ENCODE measurements at places on chromosomes 4 and X.
A peak's percentile ranks its signal among the peaks of the same experiment; 100 is the strongest.

- DNase-seq = peak; percentile 88
Observed at GRCh38 chr4:71338846-71339593, at the start of gene SLC4A4. Gene SLC4A4 (plus strand): TSS chr4:71339020.

DNA sequence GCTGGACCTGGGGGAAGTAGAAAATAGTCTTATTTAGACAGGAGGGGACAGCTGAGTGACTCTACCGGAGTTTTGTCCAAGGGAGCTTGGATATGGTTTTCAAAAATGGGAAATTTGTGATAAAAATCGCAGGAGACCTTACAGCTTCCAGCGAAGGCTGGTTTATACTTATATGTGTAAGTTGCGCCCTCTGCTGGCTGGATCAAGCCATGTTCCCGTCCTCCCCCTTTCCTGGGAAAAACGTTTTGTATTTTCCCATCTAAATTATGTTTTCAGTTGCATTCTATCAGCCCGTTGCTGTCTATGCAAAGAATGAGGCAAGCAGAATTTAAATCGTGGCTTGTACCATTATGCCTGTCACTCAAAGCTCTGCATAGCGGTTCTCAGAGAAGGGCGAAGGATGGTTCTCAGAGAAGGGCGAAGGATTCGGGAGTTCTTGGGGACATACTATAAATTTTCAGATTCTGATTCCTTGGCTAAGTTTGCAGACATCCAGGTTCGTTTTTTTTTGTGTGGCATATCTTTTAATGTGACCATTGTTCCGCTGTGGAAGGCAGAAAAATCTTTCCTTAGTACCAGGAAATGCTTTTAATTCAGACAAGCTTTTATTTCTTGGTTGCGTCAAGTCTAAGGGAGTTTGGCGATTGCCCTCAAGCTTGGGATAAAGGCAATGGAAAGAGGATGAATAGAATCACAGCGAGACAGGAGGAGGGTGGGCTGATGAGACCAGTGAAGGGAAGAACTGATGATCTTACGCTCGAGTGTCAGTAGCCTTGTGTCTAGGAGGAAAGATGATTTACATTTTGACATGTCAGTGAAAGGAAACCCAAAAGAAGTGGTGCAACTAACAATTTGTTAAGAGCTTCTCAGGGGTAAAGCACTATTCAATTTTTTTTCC is 128.5 kb upstream of the ARX start:
- DNase-seq = peak; percentile 50

- DNase-seq = no peak
Observed at GRCh38 chr4:7324651-7325121, 110.0 kb downstream of the PSAPL1 start.

- no peak for DNase-seq
Observed at GRCh38 chr4:173269280-173269679, 64.9 kb downstream of the HMGB2 start.

DNA sequence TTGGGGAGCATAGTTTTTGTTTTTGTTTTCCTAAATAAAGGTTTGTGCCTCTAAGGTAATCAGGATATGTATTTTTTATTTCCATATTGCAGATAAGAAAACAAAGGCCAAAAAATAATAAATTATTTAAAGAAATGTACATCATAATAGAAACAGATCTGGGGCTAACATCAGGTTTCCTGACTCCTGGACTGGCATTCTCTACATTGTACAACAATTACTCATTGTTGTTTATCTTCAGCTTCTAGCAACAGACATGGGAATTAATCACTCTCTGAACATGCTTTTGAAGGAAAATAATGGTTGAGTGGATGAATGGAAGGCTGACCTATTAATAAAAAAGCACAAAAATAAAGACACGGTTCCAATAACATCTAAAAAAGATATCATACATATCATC is 146.2 kb downstream of the KCNIP4 start:
- peak; percentile 84 for DNase-seq

- DNase-seq = no peak
Observed at GRCh38 chr4:41939016-41939626, 3.9 kb downstream of the TMEM33 start.

- no peak for DNase-seq
Observed at GRCh38 chr4:27018076-27018475, 157.4 kb downstream of the STIM2 start.

GRCh38 chrX:64580035-64580434 is 184.8 kb upstream of the MTMR8 start:
- DNase-seq = no peak

GRCh38 chr4:16019649-16020048 is 56.7 kb upstream of the FGFBP2 start:
- peak; percentile 16 for DNase-seq

DNA sequence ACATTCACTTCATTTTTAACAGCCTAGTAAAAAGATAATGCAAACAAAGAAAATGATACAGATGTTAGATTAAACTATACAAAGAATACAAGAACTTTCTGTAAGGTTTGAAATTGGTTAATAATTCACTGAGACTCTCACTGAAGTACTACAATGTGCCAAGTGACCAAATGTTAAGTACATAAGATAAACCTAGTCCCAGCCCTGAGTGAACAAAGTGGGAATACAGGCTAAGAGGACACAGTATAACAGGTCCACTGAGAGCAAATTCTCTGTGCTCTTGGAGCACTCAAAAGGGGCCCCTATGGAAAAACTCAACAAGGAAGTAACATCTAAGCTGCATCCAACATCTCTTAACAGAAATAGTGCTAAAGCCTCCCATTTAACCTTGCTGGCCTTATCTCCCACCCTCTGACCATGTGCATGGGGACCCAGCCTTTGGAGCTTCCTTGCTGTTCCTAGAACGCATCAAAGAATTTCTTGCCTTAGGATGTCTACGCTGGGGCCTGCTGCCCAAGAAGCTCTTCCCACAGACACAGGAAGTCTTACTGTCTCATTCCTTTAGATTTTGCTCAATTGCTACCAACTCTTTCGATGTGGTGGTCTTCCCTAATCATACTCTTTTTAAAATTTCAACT is 113.4 kb downstream of the ZAR1 start:
- peak; percentile 1 for DNase-seq

GRCh38 chr4:73341454-73341853 is 62.6 kb upstream of the ALB start:
- peak; percentile 62 for DNase-seq

DNA sequence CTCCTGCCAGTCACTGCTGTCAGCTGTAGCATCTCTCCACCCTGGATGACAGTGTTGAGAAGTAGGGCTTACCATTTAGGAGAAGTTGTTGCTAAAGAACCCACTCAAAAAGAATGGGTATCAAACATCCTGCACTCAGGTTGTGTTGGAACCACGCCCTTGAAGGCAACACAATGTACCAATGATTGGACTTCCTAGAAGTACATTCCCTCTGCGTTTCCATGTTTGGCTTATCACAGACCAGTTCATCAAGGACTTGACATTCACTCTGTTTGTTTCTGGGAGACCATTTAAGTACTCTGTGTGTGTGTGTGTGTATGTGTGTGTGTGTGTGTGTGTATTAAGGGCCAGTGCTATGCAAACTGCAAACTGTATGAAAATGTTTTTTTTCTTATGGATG is 200.6 kb upstream of the GATB start:
- no peak for DNase-seq

DNA sequence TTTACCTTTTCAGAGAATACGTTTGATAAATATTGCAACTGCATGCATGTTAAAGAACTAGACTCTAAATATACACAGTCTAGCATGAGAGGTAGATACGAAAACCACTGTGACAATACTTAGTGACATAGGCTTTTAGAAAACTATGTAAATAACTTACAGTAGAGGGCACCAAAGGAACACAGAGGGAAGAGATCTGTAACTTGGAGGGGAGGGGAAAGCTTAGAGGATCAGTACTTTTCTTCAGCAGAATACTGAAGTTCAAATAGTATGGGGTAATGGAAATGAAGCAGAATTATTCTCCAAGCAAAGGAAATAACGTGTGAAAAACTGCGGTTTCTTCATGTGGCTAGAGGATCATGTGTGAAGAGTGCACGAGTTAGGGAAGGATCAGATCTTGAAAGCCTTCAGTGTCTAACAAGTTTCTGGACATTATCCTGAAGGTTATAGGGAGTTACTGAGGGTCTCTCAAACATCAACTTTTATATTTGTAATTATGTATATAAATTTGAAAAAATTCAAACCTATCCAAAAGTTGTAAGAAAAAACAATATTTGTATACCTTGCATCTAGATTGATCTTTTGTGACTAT is 264.3 kb downstream of the NPFFR2 start:
- DNase-seq = peak; percentile 65

DNA sequence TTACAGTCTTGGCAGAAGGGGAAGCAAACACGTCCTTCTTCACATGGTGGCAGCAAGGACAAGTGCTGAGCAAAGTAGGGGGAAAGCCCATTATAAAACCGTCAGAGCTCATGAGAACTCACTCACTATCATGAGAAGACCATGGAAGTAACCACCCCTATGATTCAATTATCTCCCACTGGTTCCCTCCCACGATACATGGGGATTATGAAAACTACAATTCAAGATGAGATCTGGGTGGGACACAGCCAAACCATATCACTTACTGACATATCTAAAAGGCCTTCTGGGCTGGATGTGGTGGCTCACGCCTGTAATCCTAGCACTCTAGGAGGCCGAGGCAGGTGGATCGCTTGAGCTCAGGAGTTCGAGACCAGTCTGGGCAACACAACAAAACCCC is 117.1 kb upstream of the USP9X start:
- no peak for DNase-seq

GRCh38 chr4:89177807-89178206 is 66.5 kb downstream of the TIGD2 start:
- DNase-seq = no peak

GRCh38 chr4:77911842-77912450 is 49.3 kb downstream of the MRPL1 start:
- peak; percentile 50 for DNase-seq

DNA sequence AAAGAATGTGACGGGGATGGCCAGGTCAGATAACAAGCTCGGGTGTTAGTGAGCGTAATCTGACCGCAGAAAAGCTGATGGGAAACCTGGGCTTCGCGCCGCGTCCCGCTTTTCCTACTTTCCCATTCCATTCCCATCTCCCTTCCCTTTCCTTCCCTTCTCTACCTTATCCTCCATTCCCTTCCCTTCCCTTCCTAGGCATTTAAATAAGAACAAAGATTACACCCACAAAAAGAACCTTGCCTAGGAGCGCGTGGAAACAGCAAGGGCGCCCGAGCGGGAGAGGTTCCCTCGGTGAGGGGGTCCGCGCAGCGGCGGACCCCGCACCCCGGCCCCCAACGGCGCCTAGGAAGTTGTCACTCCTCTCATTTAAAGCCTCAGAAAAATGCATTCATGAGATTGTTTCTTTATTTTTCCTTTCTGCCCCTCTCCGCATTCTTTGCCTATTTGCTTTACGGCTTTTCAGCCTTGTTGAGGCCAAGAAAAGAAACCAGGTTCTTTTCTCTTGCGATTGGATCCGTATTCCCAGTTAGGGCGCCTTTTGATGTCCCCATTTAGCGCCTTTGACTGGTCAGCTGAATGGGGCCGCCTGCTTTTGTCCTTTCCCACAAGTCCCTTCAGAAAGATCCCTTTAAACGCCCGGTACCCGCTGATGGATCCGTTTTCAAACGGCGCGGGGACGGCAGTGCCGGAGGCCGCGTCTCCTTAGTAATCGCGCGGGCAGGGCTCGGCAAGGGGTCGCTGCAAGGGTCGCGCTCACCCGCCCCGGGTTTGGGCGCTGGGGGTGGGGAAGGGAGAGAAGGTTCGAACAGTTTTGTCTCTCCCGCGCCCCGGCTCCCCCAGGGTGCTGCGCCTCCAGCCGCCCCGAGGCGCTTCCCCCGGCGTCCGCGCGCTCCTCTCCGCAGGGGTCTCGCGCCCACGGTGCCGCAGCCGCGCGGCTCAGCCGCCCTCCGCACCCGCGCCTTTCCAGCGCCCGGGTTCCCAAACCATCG is 54.1 kb upstream of the TMEM33 start:
- DNase-seq = peak; percentile 13

DNA sequence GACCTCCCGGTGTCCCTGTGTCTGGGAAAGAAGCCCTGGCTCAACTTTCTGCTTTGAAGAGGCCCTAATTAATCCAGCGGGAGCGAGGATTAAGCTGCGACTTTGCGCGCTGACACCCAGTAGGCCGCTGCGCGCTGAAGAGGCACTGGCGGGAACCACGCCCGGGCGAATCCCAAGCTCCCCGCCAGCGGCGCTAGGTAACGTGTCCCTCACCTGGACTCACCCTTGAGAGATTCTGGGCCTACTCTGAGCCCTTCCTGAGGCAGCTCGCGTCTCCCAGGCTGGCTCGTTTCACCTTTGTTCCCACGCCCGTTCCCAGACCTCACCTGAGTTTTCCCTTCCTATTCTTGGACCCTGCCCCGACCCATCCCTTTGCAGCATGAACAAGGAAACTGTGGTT is 616 bp upstream of the KLHL34 start:
- no peak for DNase-seq

DNA sequence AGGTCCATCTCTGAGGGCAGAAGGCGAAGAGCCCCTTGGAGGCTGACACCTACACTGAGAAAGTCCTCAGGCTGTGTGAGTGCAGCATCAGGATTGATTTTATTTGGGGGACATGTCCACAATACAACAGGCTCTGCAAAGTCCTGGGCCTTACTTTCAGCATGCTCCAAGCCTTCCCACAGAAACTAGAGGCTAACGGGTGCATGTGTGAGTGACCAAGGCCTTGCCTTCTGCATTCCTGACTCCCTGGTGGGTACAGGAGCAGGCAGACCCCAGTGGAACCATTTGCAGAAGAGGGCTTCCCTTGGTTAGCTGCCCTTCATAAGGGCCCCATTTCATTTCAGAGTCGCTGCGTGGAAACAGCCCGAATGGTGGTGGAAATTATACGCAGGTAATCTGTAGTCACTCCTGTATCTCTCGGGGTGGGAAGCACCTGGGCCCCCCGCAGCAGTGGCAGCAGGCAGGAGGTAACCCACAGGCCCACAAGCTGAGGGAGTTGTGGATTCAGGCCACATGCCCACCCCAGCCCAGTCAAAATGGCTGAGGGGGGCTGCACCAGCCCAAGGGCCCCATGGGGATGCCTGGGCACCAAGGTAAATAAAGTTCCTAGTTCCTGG is 37.7 kb downstream of the NSG1 start:
- no peak for DNase-seq
